ENCODE measurements at places on chromosomes 11 and 22. TPM values are rescaled to one million over a fixed set of nuclear protein-coding genes. Genes with fewer than 3 reads are reported as not detected.

- H3K27me3 ChIP-seq, result no peaks in the 10 kb centered on the region
- peaks cover 4% of the 10 kb centered on the region for H3K4me1 ChIP-seq
- H3K36me3 ChIP-seq, result peaks cover 35% of the 10 kb centered on the region
- H3K4me3 ChIP-seq, result no peak overlapping the region
- no peak for DNase-seq
Observed at GRCh38 chr11:43907028-43907975, 26.7 kb downstream of the ALKBH3 start.

DNA sequence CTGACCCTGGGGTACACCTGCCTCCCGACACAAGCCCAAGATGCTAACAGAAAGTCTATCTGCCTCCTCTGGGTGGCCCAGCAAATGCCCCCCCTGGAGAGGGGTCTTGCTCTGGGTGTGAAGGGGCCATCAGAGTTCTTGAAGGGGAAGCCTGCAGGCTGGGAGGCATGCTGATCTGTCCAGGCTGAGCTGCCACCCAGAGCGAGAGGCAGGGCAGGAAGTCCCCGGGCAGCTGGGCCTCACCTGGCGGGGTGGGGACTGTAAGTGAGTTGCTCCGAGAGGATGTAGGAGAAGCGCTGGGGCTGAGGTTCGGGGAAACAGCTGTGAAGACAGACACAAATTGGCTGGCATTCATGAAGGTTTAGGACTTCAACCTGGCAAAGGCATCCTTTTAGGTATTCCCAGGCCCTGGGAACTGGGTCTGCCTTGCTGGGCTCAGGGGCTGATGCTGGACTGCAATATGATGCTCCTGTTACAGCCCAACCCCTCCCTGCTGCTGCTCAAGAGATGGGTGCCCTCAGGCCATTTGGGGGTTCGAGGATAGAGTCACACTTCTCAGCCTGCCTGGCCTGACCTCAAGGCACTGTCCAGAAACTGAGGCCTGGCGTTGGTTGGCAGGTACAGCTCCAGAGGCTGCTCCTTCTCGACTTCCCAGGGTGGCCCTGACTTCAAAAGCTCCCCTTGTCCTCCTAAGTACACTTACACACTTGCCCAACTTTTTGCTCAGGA lies 60.2 kb upstream of the LYVE1 start:
- H3K4me1 ChIP-seq, result peaks cover 10% of the 10 kb centered on the region
- no peak overlapping the region for H3K27ac ChIP-seq
- H3K36me3 ChIP-seq, result no peaks in the 10 kb centered on the region
- no peaks in the 10 kb centered on the region for H3K27me3 ChIP-seq
- DNase-seq, result peak; percentile 48

DNA sequence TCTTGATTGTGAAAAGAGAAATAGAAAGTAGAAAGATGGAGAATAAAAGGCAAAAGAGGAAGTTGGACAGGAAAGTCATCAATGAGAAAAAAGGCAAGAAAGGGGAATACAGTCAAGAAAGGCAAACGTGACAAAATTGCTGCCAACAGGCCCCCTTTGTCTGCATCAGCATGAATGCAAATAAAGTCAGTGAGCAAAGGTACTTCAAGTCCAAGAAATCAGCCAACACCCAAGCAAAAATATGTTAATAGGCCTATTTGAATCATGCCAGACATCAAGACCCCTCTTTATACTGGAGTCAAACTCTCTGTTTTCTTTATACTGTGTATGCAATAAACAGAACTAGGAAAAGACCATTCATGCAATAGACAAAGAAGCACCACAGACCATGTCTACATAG lies 34.3 kb downstream of the GUCY1A2 start:
- no peak overlapping the region for H3K4me3 ChIP-seq
- no peaks in the 10 kb centered on the region for H3K27me3 ChIP-seq
- no peak for DNase-seq
- no peak overlapping the region for H3K27ac ChIP-seq
- H3K4me1 ChIP-seq, result no peaks in the 10 kb centered on the region
- no peaks in the 10 kb centered on the region for H3K36me3 ChIP-seq

DNA sequence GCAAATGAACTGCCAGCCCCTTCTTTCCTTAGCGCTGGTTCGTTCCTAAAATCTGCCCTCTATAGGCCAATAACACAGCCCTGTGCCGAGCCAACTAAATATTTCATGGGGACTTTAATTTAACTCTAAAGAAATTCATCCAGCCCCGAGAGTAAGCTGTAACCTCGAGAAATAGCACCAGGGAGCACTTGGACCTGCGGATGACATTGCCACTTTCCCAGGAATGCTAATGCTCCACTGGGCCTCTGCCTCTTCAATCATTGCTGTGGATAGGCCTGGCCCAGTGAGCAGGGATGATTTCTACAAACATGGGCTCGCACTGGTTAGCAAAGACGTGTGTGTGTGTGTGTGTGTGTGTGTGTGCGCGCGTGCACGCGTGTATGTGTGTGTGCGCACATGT lies 95.3 kb upstream of the TBCEL start:
- H3K4me3 ChIP-seq, result no peak overlapping the region
- DNase-seq, result no peak
- H3K27ac ChIP-seq, result no peak overlapping the region
- no peaks in the 10 kb centered on the region for H3K27me3 ChIP-seq

DNA sequence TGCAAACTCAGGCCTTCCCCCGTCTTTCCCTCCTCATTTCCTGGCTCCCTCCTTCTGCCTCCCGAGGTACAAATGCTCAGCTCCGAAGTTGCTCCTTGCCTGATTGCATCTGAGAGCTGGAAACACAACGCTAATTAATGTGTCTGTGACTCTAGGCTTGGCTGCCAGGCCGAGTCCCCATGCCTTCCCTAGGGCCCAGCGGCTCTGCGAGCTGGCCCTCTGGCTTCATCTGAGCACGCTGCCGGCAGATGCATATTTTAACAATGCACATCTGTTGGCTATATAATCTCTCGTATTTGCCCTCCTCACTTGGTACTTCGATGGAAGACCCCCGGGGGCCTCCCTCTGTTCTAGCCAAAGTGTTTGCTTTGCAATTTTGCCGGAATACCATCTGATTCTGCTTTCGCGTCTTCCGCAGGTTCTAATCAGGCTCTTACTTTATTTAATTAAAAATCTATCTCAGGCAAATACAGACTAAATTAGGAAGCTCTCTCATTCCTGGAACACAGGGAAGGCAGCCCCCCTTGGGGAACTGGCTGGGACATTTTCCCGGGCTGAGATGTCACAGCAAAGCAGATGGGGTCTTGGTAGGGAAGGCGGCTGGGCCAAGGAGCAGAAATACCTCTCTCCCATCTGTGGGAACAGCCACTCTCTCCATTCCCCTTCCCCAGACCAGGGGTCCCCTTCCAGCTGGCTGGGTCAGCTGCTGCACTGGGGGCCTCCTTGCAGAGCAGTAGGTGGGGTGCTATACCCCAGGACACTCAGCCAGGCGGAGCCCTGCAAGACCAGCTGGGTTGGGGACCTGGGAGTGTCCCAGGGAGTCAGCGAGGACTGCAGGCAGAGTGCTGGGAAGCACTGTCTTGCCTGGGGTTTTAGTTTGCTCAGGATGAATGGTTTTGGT lies 162.8 kb downstream of the ST3GAL4 start:
- H3K4me1 ChIP-seq, result no peaks in the 10 kb centered on the region
- no peak overlapping the region for H3K4me3 ChIP-seq
- no peak for DNase-seq
- no peaks in the 10 kb centered on the region for H3K27me3 ChIP-seq
- no peak overlapping the region for H3K27ac ChIP-seq

- no peak overlapping the region for H3K4me3 ChIP-seq
- H3K4me1 ChIP-seq, result no peaks in the 10 kb centered on the region
- H3K27me3 ChIP-seq, result peaks cover 4% of the 10 kb centered on the region
- DNase-seq, result no peak
- no peaks in the 10 kb centered on the region for H3K36me3 ChIP-seq
- no peak overlapping the region for H3K27ac ChIP-seq
Observed at GRCh38 chr11:33529461-33529860, 171.2 kb downstream of the C11orf91 start.

- no peak for DNase-seq
- H3K36me3 ChIP-seq, result no peaks in the 10 kb centered on the region
- peaks cover 7% of the 10 kb centered on the region for H3K27me3 ChIP-seq
- H3K4me1 ChIP-seq, result no peaks in the 10 kb centered on the region
- H3K27ac ChIP-seq, result no peak overlapping the region
Observed at GRCh38 chr11:44988981-44989635, 38.4 kb upstream of the TP53I11 start.

The SERHL2 gene
- total RNA-seq, result 2.3 TPM

DNA sequence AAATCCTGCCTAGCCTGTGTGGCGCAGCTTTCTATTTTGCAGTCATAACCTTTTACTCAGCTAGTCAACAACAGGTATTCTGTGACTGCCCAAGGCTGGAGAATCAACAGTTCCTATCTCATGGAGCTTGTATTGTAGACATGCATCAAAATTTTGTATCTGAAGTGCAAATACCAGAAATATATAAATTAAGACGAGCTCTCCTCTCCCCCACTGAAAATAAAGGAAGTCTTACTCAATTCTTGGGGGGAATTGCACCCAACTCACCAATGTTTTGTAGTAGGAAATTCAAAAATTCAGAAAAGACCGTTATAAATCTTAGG lies 153.4 kb downstream of the NCAM1 start:
- peaks cover 2% of the 10 kb centered on the region for H3K27me3 ChIP-seq
- H3K4me3 ChIP-seq, result no peak overlapping the region
- no peak for DNase-seq
- H3K4me1 ChIP-seq, result no peaks in the 10 kb centered on the region
- no peak overlapping the region for H3K27ac ChIP-seq

- H3K27me3 ChIP-seq, result peaks cover 3% of the 10 kb centered on the region
- H3K36me3 ChIP-seq, result no peaks in the 10 kb centered on the region
- no peak for DNase-seq
Observed at GRCh38 chr11:36037031-36037430, 93.2 kb downstream of the LDLRAD3 start.

- H3K27me3 ChIP-seq, result no peaks in the 10 kb centered on the region
- no peak overlapping the region for H3K4me3 ChIP-seq
- H3K4me1 ChIP-seq, result peaks cover 29% of the 10 kb centered on the region
- DNase-seq, result no peak
Observed at GRCh38 chr11:12211331-12212065, 101.1 kb downstream of the MICAL2 start.

- peaks cover 31% of the 10 kb centered on the region for H3K27me3 ChIP-seq
- H3K4me3 ChIP-seq, result no peak overlapping the region
- no peak for DNase-seq
Observed at GRCh38 chr11:11411401-11411985, 58.4 kb upstream of the CSNK2A3 start.

DNA sequence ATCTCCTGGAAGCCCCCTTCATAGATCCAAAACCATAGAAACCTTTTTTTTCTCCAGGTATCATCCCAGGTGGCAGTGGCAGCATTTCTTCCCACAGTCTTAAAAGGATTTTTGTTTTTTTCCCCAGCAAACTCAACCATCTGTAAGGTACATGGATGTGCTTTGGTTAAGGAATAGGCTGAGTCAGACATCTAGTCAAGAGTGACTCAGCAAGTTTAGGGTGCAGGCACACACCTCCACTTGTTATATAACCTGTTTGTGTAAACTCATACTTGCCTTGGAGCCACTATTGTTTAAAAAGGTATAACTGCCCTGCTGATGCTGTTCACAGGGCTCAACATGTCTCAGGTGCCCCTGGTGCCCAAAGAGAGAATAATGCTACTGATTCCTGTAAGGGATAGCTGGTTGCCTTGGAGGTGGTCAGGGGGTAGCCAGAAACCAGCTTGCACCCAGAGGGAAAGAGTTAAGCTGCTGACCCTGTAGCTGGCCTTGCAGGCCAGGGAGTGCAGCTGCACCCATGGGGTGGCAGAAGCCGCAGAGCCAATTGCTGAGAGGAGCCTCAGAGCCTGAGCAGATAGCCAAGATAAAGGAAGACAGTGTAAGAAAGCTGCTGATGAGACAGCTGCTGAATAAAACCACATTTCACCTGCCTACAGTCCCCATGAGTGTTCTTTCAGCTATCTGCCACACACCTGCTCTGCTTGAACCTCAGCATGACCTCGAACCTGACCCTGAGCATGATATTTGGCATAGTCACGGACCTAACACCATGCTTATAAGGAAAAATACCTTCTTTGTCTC lies 1726.1 kb upstream of the RAG2 start:
- no peaks in the 10 kb centered on the region for H3K4me1 ChIP-seq
- H3K4me3 ChIP-seq, result no peak overlapping the region
- H3K27me3 ChIP-seq, result no peaks in the 10 kb centered on the region
- no peak overlapping the region for H3K27ac ChIP-seq
- H3K36me3 ChIP-seq, result no peaks in the 10 kb centered on the region

DNA sequence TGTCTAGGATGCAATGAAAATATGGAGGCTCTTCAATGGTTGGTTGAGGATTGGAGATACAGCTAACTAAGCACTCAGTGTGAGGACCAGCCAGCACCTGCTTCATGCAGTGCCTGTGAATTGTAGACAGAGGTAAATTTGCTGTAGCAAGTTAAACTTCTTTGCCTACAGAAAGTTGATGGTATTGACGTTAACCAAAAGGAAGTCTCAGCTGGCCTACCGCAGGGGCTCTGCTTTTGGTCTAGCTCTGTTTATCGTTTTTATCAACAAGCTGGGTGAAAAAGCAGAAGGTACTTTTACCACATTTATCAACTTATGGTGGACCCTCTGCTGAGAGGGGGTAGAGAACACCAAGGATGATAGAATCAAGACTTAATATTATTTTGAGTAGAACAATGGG lies 51.6 kb downstream of the GRAMD1B start:
- peak overlapping the region; percentile 15 for H3K27ac ChIP-seq
- H3K27me3 ChIP-seq, result no peaks in the 10 kb centered on the region
- peaks cover 31% of the 10 kb centered on the region for H3K36me3 ChIP-seq
- DNase-seq, result peak; percentile 37
- H3K4me1 ChIP-seq, result peaks cover 61% of the 10 kb centered on the region
- no peak overlapping the region for H3K4me3 ChIP-seq

DNA sequence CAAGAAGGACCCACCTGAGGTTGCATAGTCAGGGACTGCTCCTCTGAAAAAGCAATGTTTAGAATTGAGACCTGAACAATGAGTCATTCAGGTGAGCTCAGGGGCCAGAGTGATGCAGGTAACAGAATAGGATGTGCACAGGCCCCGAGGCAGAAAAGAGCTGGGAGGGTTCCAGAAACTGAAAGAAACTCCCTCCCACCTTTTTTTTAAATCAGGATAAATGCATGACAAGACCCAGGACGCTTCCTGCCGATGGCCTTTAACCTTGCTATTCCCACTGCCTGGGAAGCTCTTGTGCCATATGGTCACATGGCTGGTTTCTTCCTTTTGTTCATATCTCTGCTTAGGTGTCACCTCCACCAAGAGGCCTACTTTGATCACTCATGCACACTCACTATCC lies 214.2 kb upstream of the ZBED5 start:
- H3K36me3 ChIP-seq, result no peaks in the 10 kb centered on the region
- no peak for DNase-seq
- H3K4me3 ChIP-seq, result no peak overlapping the region
- H3K27me3 ChIP-seq, result peaks cover 2% of the 10 kb centered on the region
- H3K4me1 ChIP-seq, result no peaks in the 10 kb centered on the region

The ESAM gene
- total RNA-seq, result 0.50 TPM

DNA sequence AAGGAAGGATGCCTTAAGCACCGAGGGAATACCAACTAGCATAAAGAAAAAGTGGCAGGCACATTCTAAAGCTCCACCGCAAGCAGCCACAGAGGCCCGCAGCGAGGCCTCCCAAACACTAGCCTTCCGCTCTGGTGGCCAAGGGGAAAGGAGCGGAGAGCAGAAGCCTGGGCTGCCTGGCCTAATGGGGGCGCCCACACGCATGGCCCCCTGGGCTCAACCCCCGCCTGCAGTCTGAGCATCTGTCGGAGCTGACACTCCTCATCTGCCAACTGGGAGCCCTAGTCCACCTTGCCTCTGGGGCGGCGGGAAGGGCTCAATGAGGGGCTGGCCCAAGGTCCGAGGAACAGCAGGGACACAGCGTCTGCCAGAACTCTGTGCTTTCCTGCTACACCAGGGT lies 50.1 kb upstream of the WNT11 start:
- no peaks in the 10 kb centered on the region for H3K4me1 ChIP-seq
- no peak for DNase-seq
- H3K4me3 ChIP-seq, result no peak overlapping the region

The PCNX3 gene
- 54.8 TPM for total RNA-seq

The KRTAP5-5 gene
- not detected for total RNA-seq

All from activated CD8-positive, alpha-beta T cell treated with anti-CD3 and anti-CD28 coated beads, Interleukin-2, amount 10 ng/mL, durations not matched to agents 7 days and 5 days (primary cell).